ENCODE measurements at places on chromosomes 11 and 22.

DNA sequence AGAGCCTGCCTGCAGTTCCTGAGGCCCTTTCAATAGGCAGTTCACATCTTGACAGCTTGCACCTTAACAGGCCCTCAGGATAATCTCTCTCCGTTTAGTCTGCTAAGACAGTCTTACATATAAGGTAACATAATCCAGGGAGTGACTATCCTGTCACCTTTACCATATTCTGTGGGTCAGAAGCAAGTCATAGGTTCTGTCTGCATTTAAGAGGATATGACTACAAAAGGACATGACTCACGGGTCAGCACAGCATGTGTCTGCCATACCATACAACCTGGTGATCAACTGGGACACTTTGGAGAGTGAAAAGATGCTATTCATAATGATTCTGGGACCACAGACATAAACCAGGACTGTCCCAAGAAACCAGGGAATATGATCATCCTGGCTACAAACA is 611.1 kb downstream of the SOX6 start:
- no peak overlapping the region for H3K4me3 ChIP-seq
- H3K27me3 ChIP-seq: no peaks in the 10 kb centered on the region
- no peaks in the 10 kb centered on the region for H3K4me1 ChIP-seq
- no peak for DNase-seq
- no peaks in the 10 kb centered on the region for H3K36me3 ChIP-seq
- no peak overlapping the region for H3K27ac ChIP-seq

DNA sequence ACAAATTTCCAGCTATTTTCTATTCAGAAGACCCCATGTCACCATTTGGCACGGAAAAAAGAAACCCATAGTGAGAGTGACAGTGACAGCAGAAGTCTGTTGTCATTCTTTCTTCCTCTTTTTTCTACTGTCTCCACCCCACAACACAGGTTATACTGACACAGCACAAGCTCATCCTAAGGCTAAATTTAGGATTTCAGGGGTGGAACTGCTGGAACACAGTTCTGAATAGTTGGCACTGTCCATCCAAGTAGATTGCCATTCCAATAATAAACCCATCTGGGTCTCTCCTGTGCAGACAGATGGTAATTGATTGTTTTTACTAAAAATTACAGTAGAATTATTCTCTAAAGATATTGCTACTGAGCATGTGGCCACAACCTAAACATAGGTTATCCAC is 95.2 kb upstream of the C11orf87 start:
- no peak overlapping the region for H3K27ac ChIP-seq
- no peaks in the 10 kb centered on the region for H3K4me1 ChIP-seq
- no peak overlapping the region for H3K4me3 ChIP-seq
- no peak for DNase-seq
- no peaks in the 10 kb centered on the region for H3K27me3 ChIP-seq
- H3K36me3 ChIP-seq: no peaks in the 10 kb centered on the region

- H3K4me1 ChIP-seq: peaks cover 40% of the 10 kb centered on the region
- H3K36me3 ChIP-seq: peaks cover 50% of the 10 kb centered on the region
- peak overlapping the region; percentile 46 for H3K27ac ChIP-seq
- no peak for DNase-seq
- H3K27me3 ChIP-seq: no peaks in the 10 kb centered on the region
These were observed 89.4 kb downstream of the PPP6R3 start for GRCh38 chr11:68549789-68550484.

- peaks cover 13% of the 10 kb centered on the region for H3K4me1 ChIP-seq
- no peak for DNase-seq
- peaks cover 5% of the 10 kb centered on the region for H3K36me3 ChIP-seq
- H3K4me3 ChIP-seq: no peak overlapping the region
These were observed 65.8 kb downstream of the CSTPP1 start for GRCh38 chr11:47002390-47002789.

DNA sequence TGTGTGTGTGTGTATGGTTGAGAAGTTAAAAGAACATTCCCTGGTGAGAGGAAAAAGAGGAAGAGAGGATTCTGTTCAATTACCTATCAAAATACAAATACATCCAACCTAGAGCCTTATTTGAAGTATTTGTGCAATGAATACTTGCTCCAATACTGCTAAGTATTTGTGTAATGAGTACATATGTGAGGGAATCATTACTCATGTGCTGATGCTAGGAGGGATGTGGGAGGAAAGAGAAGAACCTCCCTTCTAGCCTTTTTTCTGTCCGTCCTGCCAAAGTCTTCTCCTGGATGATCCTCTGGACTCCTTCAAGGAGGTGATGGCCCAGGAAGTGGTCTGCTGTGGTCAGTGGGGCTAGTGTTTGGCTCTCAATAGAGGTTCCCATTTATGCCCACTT is 36.0 kb upstream of the ACCSL start:
- peak; percentile 25 for DNase-seq
- no peaks in the 10 kb centered on the region for H3K36me3 ChIP-seq
- H3K27ac ChIP-seq: no peak overlapping the region

GRCh38 chr11:12474871-12475270 is 97.5 kb downstream of the PARVA start:
- H3K27me3 ChIP-seq: peaks cover 12% of the 10 kb centered on the region
- no peaks in the 10 kb centered on the region for H3K36me3 ChIP-seq
- H3K4me3 ChIP-seq: no peak overlapping the region
- H3K27ac ChIP-seq: no peak overlapping the region
- no peak for DNase-seq
